ENCODE measurements at places on chromosomes 5 and 9.

GRCh38 chr5:20683241-20683940 lies 695.4 kb upstream of the CDH18 start:
- no peak for DNase-seq

- no peak for DNase-seq
Observed at GRCh38 chr5:73135429-73136054, 15.2 kb downstream of the TMEM171 start.

DNA sequence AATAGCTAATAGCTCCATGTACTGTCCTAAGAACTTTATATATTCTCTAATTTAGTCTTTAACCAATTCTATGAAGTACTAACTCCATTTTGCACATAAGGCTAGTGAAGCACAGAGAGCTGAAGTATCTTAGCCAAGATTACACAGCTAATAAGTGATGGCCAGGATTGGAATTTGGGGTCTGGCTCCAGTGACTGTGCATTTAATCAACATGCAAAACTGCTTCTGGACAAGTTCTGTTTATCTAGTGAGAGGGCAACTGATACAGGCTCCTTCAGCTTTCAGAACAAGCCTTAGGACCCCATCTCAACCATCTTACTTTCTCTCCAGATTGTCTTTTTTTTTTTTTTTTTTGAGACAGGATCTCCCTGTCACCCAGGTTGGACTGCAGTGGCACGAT lies 21.3 kb downstream of the SLC25A25 start:
- no peak for DNase-seq

GRCh38 chr5:78508186-78508765 lies 140.3 kb downstream of the LHFPL2 start:
- DNase-seq = no peak

- no peak for DNase-seq
Observed at GRCh38 chr5:169803077-169803981, 166.3 kb downstream of the DOCK2 start.

DNA sequence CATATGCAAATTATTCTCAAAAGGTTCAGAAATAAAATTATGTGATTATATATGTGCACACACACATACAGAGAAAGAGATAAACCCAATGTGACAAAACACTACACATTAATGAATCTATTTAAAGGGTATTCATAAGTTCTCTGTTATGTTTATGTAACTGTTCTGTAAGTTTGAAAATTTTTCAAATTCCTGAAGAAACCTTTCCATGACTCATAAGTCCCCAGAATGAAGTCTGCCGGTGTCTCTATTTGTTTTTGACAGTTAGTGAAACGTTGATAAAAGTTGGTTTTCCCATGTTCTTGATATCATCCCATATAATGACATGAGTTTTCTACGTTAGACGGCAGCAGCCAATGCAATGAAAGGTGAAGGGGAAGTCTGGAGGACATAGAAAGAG lies 199.5 kb upstream of the PUM3 start:
- no peak for DNase-seq

DNA sequence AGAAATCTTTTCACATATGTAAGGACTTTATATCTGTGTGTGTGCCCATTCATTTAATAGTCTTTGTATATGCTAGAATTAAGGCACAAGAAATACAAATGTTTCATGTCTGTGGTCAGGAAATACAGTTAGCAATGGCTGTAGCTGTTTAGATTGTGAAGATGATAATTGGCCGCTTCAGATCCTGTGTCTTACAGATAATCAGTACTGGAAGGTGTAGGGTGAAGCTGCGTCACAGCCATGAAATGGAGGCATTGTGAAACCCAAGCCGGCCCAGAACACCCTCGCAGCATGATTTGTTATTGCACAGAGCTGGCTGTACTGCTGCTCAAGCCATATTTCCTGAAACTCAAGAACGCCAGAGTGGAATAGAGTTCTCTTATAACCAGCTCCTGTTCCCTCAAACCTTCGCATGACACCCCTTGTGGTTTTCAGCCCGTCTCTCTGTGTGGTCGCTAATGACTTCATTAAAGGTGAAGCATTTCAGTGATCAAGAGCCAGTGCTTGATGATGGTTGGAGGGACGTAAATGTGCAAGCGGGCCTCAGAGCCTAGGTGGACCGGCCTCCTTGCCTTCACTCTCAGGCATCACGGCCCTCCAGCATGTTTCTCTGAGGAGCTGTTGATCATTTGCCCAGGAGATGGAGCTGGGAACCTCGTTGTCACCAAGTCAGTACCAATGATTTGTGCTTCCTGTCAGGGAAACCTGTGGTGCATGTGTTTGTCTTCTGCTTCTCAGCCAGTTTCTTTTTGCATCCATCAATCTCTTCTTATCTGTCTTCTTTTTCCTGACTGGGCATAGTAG lies 80.1 kb downstream of the F2RL2 start:
- peak; percentile 32 for DNase-seq

GRCh38 chr9:109894921-109895758 lies 115.1 kb downstream of the PALM2AKAP2 start:
- no peak for DNase-seq

- no peak for DNase-seq
Observed at GRCh38 chr9:100033877-100034551, 64.8 kb downstream of the ERP44 start.

DNA sequence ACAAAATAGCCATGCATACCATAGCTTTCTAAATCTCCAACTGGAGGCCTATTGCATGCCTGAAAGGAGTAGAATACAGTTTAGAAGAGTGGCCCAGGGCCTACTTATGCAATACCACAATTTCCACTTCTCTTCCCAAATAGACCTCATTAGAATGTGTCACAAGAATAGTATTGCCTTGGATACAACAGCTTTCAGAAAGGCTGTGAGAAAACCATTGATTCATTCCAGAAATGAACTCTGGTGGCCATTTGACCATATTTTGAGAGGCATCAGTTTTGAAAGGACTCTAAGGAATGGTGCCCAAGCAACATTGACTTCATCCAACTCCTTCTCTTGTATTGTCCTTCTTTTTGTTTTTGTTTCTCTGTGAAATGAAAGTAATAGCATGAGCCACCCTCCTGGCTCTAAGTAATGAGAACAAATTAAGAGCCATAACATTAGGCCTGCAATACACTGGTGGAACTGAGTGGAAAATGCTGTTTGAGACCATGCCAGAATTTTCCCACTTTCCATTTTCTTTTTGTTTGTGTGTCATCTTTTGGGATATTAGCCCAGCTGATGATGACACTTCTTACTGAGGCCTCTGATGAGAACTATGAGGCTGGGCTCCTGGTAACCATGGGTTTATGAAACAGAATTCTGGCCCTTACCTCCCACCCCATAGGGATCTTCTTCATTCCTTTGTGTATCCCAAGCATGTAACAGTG lies 90.2 kb downstream of the TMEM174 start:
- DNase-seq = no peak

DNA sequence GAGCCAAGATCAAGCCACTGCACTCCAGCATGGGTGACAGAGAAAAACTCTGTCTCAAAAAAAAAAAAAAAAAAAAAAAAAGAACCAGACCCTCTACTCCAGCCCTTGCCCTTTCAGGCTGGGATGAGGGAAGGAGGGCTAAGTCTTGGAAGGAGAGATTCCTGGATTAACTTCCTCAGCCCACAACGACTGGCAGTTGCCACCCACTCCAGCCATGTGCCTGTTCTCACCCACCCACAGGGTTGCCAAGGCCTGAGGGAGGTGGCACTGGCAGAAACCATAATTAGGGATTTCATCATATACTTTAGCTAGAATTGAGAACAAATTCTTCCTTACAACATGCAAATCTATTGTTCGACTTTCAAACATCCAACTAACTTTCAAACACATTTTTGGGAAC lies 87.8 kb upstream of the SLC30A5 start:
- no peak for DNase-seq

GRCh38 chr9:115118879-115119218 lies 892 bp upstream of the TNC start:
- DNase-seq = no peak

GRCh38 chr5:173741729-173742431 lies 125.4 kb upstream of the BOD1 start:
- no peak for DNase-seq

Measured in activated CD4-positive, alpha-beta T cell treated with anti-CD3 and anti-CD28 coated beads for 1 hour (primary cell).